ENCODE measurements at places on chromosomes 11 and 22.

GRCh38 chr11:18844753-18845367 is 53.3 kb upstream of the PTPN5 start:
- DNase-seq: no peak

GRCh38 chr11:109208121-109208520 is 213.9 kb upstream of the C11orf87 start:
- DNase-seq: no peak

DNA sequence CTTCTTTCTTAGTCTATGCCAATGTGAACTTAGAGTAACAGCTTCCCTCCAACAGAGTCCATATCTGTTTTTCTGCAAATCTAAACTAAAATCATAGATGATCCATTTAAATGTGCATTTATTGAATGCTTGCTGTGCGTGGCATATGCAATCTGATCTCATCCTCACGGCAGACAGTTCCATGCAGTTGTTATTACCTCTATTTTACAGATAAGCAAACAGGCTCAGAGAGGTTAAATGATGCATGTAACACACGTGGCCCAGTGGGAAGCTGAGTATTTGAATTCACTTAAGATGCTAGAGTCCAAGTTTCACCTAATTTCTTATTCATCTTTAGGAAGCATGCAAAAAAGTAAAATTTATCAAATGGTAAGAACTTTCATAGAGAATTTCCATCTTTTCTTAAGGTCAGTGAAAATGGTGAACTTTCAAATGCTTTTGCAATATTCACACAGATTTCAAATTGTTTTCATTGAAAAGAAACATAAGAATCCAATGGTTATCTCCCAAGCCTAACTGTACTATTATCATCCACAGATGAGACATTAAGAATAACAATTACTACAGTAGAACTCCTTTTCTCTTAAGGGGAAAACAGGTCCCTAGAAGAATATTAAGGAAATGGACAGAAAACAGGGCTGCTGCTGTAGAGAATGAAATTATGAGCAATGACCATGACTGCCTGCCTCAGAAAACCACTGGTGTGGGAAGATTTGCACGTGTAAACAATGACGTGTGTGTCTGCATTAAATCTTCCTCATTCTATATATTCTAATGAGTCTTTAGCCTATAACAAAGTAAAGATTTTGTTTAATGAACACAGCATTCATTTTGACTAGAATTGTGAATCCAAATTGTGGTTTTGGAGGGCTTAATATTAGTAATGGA is 1171.3 kb downstream of the LRRC4C start:
- DNase-seq: no peak

DNA sequence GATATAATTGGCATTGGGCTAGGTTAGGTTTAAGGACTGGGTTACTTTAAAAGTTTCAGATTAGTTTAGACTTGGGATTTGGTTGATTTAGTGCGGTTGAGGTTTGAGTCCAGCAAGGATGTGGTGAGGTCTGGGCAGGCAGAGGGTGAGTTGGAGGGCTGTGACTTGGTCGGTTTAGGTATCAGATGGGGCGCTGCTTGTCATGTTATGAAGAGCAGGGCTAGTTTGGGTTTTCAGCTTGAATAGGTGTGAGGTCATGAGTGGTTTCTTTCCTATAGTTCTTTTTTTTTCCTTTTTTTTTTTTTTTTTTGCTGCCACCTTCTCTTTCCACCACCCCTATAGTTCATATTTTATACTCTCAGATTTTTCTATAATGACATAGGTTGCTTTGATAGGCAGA is 4.8 kb downstream of the CLCF1 start:
- no peak for DNase-seq

- no peak for DNase-seq
These were observed 760 bp downstream of the ZNRF3 start for GRCh38 chr22:28883917-28884746.

DNA sequence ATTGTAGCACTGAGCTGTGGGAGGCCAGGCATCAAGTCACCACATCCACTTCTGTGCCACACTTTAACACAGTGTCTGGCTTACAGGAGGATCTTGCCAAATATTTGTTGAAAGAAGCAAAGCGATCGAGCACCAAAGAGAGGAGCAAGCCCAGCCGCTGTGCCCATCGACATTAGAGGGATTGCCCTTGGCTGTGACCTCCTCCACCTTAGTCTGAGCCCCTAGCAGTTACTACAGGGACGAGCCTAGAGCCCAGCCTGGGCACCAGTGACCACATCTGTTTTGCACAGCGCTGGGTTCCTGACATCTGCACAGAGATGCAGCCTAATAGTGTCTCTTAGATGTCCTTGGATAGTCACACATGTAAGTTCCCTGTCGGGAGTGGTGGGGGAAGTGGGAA is 17.7 kb downstream of the GRIK4 start:
- DNase-seq: no peak

DNA sequence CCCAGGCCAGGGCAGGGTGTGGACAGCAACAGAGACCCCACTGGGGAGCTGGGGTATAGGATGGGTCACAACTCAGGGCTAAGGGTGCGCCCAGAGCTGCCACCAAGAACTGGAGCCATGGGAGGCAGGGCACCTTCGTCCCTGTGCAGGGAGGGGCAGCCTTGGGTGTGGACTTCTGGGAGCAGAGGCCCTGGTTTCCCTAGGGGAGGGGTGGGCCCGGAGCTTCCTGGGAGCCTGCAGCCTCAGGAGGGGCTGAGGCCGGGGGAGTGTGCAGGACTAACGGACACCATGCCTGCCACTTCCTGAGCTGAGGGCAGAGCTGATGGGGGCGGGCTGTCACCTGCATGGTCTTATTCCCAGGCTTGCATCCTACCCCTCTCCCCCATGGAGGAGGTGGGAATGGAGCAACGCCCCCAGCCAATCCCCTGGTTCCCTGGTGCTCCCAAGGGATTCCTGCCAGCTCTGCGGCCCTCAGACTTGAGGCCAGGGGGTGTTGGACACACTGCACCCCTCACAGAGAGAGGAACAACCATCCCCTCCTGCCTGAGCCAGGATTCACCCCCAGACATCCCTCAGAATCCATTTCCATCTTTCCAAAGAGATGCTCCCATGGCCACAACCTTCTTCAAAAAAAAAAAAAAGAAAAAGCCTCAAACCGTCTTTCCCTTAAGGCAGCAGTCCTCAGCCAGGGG is 225.7 kb downstream of the CTTN start:
- no peak for DNase-seq

DNA sequence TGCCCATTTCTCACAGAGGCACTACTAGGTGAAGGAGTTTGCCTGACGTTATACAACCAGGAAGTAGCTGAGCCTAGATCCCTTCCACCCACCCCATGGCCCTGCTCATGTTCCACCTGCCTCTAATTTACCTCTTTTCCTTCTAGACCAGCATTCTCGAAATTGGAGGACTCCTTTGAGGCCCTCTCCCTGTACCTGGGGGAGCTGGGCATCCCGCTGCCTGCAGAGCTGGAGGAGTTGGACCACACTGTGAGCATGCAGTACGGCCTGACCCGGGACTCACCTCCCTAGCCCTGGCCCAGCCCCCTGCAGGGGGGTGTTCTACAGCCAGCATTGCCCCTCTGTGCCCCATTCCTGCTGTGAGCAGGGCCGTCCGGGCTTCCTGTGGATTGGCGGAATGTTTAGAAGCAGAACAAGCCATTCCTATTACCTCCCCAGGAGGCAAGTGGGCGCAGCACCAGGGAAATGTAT is 14.1 kb downstream of the PIK3IP1 start:
- DNase-seq: no peak

- DNase-seq: no peak
These were observed 6.3 kb downstream of the PHF21A start for GRCh38 chr11:46114961-46115360.

- no peak for DNase-seq
These were observed 3.6 kb upstream of the PGR start for GRCh38 chr11:101133190-101133589.

DNA sequence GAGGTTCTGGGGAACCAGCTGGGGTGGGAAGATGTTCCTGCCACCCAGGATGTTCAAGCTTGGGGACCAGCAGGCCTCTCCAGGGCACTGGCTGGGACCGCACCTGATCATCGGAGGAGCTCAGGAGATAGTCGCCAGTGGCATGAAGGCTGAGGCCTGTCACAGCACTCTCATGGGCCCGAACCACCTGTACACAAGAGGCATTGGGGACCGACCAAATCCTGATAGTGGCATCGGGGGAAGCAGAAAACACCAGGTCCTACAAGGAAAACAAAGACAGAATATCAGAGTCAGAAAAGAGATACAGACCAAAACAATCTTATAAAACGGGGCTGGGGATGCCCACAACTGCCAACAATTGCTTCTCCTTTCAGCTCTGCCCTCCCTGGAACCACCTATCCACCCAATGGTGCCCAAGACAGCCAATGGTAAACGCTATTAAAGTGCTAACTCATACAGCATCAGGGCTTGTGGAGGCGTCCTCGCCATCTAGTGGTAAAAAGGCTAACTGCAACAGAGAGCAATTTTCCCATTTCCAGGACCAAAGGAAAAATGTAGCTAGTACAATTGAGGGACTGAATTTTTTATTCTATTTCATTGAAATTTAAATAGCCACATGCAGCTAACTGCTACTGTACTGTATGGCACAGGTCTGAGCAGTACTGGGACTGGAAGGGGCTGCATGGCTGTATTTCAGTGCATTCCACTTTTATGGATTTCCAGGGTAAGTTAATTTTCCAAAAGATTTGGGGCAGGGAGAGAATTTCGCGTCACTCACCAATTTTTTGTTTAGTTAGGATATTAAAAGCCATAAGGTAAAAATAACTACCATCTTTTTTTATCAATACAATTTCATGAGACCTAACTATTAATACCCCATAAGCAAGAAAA is 7.1 kb downstream of the PRPF19 start:
- DNase-seq: no peak

DNA sequence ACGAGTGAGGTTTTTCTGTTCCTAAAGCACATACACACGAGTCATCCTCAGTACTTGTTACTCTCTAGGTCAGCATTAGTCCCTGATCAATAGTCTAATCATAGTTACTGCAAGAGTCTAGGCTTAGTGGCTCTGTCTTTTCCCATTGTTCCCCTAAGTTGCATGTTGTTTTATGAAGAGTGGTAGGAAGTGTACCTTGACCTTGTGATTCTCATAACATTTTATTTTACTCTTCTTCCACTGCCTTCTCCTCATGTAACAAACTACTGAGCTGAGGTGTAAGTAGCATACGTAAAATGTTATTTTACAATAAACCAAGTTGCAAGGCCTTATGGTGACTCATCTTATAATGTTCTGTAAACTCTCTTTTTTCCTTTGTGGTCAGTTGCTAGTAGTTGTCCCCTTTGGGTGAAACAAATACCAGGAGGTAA is 15.0 kb downstream of the METTL15 start:
- DNase-seq: no peak

- no peak for DNase-seq
These were observed 114.8 kb upstream of the NAV2 start for GRCh38 chr11:19597876-19598275.

DNA sequence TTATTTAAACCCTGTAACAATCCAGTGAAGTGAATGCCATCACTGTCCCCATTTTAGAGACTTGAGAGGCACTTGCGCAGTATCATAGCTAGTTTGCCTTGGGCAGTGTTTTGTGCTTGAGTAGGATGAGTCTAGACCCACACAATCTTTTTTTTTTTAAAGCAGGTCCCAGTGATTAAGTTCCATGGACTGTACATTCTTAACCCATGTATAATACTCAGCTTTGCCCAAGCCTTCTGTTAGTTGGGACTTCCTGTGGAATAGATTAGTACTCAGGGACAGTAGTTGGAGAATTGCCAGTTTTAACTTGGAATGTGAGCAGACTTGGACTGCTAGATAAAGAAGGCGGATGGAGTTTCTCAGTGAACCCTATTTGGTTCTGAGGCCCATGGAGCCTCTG is 108.6 kb upstream of the RASSF10 start:
- no peak for DNase-seq
